SJCRH30 (cell line): ENCODE measurements at places on chromosomes 11 and 22. TPM values are rescaled to one million over a fixed set of nuclear protein-coding genes. Genes with fewer than 3 reads are reported as not detected.
A peak's percentile ranks its signal among the peaks of the same experiment; 100 is the strongest.

DNA sequence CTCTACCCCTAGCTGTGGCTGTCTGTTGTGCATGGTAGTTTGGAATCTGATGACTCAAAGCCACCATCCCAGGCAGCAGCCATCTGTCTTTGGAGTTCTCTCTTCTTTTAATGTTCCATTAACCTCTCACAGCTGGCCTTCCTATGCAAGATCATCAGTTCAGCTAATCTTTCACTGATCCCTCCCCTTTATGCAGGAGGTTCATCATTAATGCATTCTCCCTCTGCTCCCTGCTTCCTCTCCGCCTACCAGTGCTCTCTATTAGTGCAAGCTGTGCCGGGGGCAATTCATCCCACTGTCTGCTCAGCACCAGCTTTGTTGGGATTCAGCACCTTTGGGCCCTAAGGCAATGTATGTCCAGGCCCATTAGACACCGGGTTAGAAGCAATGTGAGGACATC is 413.0 kb upstream of the LRRC4C start:
- H3K4me1 ChIP-seq: no peaks in the 10 kb centered on the region
- H3K4me3 ChIP-seq: no peak overlapping the region
- H3K36me3 ChIP-seq: no peaks in the 10 kb centered on the region
- H3K27ac ChIP-seq: no peak overlapping the region
- peak; percentile 1 for DNase-seq
- 0 out of 2 replicates have a peak, but pooled peaks cover 2% of the 10 kb centered on the region for H3K27me3 ChIP-seq

IL18 gene
- total RNA-seq: 0.14 and 0.18 TPM in 2 replicates

SLCO2B1 gene
- total RNA-seq: 0.20 and 0.73 TPM in 2 replicates

DNA sequence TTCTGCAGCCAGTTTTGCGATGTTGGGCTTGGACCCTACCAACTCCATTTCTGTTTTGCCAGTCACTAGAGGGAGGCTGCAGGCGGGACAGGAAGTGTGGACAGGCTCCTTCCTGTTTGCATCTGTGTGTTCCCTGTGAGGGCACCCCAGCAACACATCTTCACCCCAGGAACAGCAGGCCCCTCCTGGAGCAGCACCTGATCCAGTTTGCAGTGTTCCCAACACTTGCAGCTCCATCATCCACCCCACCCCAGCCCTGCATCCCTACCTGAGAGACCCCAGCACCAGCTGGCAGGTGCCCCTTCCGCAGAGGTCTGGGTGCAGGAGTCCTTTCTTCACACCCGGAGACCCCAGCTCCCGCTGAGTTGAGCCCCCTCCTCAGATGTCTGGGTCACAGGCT is 7.4 kb upstream of the VSIG10L2 start:
- no peaks in the 10 kb centered on the region for H3K27me3 ChIP-seq
- DNase-seq: no peak
- H3K4me1 ChIP-seq: peaks cover 14% of the 10 kb centered on the region
- H3K36me3 ChIP-seq: no peaks in the 10 kb centered on the region
- no peak overlapping the region for H3K27ac ChIP-seq

GRCh38 chr22:34105461-34106062 is 185.3 kb upstream of the LARGE1 start:
- H3K4me3 ChIP-seq: no peak overlapping the region
- DNase-seq: peak; percentile 47
- H3K36me3 ChIP-seq: no peaks in the 10 kb centered on the region
- H3K4me1 ChIP-seq: no peaks in the 10 kb centered on the region

DNA sequence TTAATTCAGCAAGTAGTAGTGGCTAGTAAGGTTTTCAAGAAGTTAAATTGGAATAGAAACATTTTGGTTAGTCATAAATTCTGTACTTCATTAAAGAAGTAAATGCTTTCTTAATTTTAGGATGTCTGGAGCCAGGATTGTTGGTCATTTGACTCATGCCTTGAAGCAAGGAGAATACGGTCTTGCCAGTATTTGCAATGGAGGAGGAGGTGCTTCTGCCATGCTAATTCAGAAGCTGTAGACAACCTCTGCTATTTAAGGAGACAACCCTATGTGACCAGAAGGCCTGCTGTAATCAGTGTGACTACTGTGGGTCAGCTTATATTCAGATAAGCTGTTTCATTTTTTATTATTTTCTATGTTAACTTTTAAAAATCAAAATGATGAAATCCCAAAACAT is 25.8 kb downstream of the ACAT1 start:
- H3K27ac ChIP-seq: no peak overlapping the region
- H3K27me3 ChIP-seq: no peaks in the 10 kb centered on the region
- no peak overlapping the region for H3K4me3 ChIP-seq
- peaks cover 25% of the 10 kb centered on the region for H3K36me3 ChIP-seq

DNA sequence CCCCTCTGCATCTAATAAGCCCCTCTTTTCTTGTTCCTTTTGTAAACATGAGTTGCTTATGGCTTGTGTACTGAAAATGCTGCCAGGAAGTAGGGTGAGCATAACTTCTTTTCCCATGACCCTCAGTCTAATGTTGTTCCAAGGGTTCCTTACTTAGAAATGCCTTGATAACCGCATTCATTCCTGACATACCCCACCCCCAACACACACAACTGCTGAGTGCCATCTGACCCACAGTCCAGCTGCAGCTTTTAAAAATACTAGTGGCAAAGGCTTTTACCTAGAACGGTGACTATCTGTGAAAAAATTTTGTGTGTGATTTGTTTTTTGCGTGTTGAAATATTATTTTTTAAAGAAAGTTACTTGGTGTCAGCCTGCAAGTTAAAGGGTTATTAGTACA is 52.6 kb downstream of the ARHGAP42 start:
- H3K4me1 ChIP-seq: peaks cover 9% of the 10 kb centered on the region
- no peaks in the 10 kb centered on the region for H3K27me3 ChIP-seq
- DNase-seq: peak; percentile 70
- peak overlapping the region; percentile 58 for H3K27ac ChIP-seq

- no peak overlapping the region for H3K27ac ChIP-seq
- peaks cover 13% of the 10 kb centered on the region; the same call in 1 of the 2 replicates for H3K27me3 ChIP-seq
- H3K36me3 ChIP-seq: no peaks in the 10 kb centered on the region
Measured at GRCh38 chr22:50698546-50698945, 25.9 kb downstream of the SHANK3 start.

DNA sequence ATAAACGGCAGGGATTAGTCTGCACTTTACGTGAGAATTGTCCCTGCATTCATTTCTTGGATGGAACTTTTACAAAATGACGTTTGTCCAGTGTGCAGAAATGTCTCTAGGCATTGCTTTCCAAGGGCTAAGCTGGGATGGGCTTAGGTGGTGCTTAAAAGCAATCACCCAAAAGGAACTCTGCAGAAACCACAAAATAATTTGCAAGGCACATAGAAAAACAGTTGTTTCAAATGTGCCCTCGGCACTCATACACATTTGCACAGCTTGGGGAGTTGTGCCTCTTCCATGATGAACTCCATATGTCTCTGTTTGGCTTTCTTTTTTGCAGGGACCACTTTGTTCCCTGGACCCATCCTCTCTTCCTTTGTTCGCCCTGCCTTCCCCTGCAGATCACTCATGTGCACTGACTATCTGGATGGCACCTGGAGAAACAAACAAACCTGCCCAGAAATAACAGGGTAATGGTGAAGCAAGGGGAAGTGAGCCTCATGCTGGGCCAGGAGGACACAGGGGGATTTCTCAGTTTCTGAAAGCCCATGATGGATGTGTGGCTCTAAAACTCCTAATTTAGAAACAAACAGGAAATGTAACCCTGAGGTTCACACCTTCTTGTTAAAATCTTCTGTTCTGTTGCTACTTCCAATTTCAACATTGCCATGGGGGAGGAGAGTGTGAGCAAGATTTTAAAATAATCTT is 150.2 kb downstream of the SNX19 start:
- H3K36me3 ChIP-seq: no peaks in the 10 kb centered on the region
- H3K27ac ChIP-seq: no peak overlapping the region
- H3K4me1 ChIP-seq: peaks cover 29% of the 10 kb centered on the region

DNA sequence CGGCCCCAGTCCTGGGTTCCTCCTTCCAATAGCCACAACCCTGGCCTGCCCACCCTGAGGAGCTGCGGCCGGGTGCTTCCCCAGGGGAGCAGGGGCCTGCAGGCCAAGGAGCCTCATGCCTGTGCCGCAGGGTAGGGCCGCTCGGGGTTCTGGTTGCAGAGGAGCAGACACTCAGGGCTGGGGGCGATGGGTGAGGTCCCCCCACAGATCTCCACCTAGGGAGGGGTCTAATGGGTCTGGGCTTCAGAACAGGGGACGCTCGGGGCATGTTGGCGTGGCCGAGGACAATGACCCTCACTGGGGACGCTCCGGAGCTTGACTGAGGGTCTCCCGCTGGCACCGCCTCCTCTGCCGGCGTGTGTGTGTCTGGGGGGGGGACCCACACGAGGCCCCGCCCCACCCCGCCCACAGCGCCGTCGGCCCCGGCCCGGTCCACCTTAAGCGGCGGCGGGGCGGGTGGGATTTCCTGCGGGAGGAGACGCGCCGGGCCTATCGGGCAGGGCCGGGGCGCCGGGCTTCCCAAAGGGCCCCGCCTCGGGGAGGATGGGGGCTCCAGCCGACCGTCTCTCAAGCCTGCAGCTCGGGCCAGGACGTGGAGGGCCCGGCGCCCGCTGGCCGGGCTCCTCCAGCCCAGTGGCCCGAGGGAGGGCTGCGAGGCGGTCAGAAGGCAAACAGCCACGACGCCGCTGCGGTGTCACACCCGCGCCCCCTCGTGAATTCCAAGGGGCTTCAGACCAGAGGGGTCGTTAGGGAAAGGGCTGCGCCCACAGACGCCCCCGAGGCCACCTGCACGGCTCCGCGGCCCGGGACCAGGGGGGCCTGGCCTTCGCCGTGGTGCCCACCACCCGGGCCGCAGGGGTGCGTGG is 640 bp upstream of the ZDHHC8 start:
- no peaks in the 10 kb centered on the region; the same call in 1 of the 2 replicates for H3K4me1 ChIP-seq
- no peaks in the 10 kb centered on the region for H3K27me3 ChIP-seq
- peak; percentile 83 for DNase-seq

TMPRSS13 gene
- total RNA-seq: not detected in 2 replicates

GRCh38 chr11:7906481-7906880 is 24.6 kb downstream of the OR10A6 start:
- no peak overlapping the region for H3K4me3 ChIP-seq
- H3K27ac ChIP-seq: no peak overlapping the region
- no peaks in the 10 kb centered on the region for H3K4me1 ChIP-seq
- no peak for DNase-seq
- H3K36me3 ChIP-seq: no peaks in the 10 kb centered on the region
- no peaks in the 10 kb centered on the region for H3K27me3 ChIP-seq

DNA sequence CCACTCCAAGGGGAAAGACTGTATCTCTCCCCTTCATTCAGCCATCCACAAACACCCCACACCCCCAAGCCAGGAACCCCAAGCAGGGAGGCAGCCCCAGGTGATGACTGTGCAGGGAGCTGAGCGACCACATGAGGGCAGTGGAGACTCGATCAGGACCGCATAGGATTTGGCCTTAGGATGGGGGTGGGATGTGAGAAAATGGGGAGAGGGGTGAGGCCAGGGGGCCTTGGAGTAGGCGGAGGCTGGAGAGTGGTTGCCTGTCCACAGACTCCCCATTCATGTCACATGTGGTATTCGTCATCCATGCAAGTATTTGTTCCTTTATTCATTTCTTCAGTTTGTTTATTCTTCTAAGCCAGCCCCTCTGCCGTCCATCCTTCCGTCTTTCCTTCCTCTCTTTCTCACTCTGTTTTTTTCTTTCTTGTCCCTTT is 2.7 kb upstream of the RHOD start:
- no peaks in the 10 kb centered on the region for H3K27me3 ChIP-seq
- no peak overlapping the region for H3K27ac ChIP-seq
- H3K4me3 ChIP-seq: no peak overlapping the region

DNA sequence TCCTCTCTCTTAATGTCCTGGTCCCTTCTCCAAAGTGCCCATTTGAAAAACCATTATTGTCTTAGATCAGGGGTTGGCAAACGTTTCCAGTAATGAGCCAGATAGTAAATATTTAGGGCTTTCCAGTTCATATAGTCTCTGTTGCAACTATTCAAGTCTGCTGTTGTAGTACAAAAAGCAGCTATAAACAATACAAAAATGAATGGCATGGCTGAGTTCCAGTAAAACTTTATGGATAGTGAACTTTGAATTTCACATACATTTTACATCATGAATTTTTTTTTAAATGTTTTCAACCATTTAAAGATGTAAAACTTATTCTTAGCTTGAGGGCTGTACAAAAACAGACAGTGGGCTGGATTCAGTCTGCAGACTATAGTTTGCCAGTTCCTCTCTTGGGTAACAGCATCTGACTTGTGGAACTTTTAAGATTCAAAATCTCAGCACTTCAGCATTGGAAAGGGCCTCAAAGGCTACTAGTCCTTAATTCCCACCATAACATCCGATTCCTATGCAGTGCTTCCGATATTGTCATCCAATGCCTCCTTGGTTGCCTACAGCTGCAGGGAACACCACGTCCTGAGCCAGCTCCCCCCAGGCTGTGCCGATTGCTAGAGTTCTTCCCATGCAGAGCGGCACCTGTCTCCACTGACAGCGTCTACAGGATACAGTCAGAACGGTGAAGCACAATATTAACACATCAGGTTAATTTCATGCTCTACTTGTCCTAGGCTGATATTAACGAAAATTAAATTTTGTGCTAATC is 65.6 kb upstream of the E2F8 start:
- H3K4me1 ChIP-seq: no peaks in the 10 kb centered on the region; the same call in 1 of the 2 replicates
- peak; percentile 64 for DNase-seq
- no peaks in the 10 kb centered on the region for H3K27me3 ChIP-seq
- no peaks in the 10 kb centered on the region for H3K36me3 ChIP-seq
- no peak overlapping the region for H3K4me3 ChIP-seq

TEX54 gene
- total RNA-seq: not detected in 2 replicates

DNA sequence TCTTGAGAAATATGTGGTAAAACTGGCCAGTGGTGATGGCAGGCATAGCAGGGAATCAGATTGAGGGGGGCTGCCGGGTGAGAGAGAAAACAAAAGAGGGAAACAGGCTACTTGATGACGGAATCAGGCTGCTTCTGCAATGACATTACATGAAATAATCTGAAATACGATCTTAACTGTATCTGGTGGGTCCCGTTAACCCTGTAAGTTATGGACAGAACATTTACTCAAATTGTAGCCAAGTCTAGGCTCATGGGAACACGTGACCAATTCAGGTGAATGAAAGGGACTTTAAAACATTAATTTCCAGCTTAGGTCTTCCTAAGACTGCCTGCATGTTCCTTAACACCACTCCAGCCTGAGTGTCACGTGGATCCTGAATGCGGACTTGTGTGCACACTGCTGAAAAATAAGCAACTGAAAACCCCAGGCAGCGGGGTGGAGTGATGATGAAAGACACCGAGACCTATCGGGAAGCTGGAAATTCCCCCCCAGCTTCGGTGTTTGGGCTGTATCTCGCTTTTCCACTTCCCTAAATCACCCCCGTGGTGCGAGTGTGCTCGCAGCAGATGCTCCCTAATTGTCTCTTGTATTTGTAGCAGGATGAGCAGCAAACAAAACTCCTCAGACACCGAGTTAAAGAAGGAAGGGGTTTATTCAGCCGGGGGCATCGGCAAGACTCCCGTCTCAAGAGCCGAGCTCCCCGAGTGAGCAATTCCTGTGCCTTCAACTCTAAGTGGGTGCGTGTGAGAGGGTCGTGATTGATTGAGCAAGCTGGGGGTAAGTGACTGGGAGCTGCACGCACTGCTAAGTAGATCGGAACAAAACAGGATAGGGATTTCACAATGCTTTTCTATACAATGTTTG is 145.0 kb upstream of the GRK3 start:
- no peaks in the 10 kb centered on the region for H3K27me3 ChIP-seq
- no peak overlapping the region for H3K27ac ChIP-seq
- DNase-seq: peak; percentile 59
- no peaks in the 10 kb centered on the region for H3K36me3 ChIP-seq
- no peaks in the 10 kb centered on the region for H3K4me1 ChIP-seq

F2 gene
- total RNA-seq: 0.06 and 0.15 TPM in 2 replicates
